ENCODE measurements at places on chromosomes 16 and 17.

DNA sequence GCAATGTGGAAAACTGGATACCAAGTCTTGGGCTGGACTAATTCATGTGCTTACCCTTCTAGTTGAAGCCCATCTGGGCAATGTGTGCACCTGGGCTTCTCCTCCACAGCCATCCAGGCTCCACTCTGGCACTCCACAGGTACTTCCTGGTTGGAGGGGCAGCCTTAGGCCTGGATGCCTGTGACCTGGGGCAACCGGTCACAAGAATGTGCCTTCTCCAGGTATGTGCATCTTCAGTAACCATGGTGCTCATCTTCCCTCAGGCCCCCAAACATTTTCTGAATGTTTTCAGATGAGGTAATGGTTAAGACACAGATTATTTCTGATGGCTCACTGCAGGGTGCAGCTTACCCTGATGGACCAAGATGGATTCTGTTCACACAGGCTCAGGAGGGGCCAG is 11.1 kb downstream of the C16orf86 start:
- no peak for DNase-seq

GRCh38 chr17:30393911-30394867 is 15.5 kb downstream of the CPD start:
- no peak for DNase-seq

- DNase-seq = no peak
Measured at GRCh38 chr17:2906901-2907300, 110.7 kb downstream of the RAP1GAP2 start.

- DNase-seq = no peak
Measured at GRCh38 chr16:61929776-61930175, 106.5 kb downstream of the CDH8 start.

DNA sequence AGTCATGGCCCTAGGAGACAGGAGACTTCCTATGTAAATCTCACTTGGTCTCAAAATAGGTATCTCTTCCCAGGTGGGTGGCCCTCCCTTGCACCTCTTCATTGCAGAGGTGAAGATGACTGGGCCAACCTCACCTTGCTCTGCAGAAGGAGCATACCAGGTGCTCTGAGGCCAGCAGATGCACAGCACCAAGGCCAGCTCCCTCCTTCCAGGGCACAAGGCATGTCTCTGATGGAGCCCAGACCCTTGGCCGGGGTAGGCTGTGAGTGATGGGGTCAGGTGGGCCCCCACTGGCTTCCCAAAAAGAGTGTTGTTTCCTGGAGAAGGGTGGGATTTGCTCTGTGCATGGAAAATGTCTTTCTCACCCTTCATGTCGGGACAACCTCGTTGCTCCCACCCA is 12.8 kb downstream of the CACNG5 start:
- no peak for DNase-seq

- DNase-seq = no peak
Measured at GRCh38 chr16:57667526-57668262, 412 bp upstream of the ADGRG3 start.

GRCh38 chr17:19670908-19671307 is 22.4 kb downstream of the ALDH3A2 start:
- no peak for DNase-seq

DNA sequence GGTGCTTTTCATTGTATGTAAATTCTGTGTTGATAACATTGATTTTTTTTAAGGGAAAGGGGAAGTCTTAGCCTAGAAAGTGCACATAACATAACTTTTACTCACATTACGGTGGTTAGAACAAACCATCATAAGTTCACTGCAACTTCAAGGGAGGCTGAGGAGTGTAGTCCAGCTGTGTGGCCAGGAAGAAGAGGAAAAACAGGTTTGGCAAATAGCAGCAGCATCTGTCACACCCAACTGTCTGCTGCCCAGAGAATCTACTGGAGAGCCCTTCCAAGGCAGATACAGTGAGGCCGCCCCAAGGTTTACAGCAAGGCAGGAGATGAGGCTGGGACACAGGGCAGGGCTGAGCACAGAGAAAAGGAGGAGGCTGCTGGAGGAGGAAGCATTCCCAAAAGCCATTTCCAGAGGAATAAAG is 60.6 kb downstream of the AIPL1 start:
- no peak for DNase-seq

DNA sequence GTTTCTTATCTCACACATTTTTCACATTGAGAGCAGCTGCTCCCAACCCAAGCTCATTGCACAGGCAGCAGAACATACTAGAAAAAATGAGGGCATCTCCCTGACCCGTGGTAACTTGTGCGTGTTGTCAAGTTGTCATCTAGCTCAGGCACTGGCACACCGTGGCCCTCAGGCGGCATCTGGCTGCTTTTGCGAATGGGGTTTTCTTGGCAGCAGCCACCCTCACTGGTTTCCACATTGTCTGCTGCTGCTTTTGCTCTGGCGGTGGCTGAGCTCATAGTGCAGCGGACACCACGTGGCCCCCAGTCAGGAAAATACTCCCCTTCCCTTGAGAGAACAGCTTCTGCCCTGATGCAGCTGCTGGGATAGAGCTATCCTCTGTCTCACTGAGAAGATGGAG is 9.4 kb upstream of the TEDC2 start:
- DNase-seq = no peak

- no peak for DNase-seq
Measured at GRCh38 chr16:89371386-89371785, 119.0 kb downstream of the ANKRD11 start.

Data from eye (tissue), 1 donor.